Right atrium auricular region (tissue), 2 donors: ENCODE measurements at places on chromosomes 3 and 15. TPM values are rescaled to one million over a fixed set of nuclear protein-coding genes. Genes with fewer than 3 reads are reported as not detected.
A peak's percentile ranks its signal among the peaks of the same experiment; 100 is the strongest.

MRPS25 gene
- total RNA-seq: 29.2 TPM

ASB7 gene
- 6.2 TPM for total RNA-seq

PLOD2 gene
- 18.2 TPM for total RNA-seq

DNA sequence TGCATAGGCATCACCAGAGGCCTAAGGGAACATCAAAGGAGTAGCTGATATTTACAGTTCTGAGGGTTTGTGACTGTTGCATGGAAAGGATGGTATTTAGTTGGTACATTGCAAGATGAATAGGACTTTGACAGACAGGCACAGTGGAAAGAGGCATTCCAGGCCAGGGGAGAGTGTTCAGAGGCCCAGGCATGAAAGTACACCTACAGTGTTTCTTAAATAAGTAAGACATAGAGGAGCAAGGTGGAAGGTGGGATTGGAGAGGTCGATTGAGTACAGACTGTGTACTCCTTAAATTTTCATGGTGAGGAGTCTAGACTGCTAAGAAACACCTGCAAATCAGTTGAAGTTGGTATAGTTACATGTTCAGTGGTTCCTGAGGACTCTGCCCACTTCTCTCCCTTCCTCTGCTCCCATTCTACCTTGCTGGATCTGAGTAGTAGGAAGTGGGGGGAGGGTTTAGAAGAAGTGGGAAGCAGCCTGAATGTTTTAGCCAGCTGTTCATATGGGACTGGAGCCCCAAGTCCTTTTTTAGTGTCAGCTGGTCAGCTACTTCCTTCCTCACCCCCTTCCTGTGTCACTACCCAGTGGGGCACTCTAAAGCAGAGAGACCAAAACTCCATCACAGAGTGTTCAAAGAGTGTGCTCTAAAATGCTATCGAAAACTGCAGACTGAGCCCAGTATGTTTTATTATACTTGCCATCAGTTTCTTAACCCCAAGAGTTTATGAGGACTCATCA, 14.0 kb downstream of the KLHL18 start:
- DNase-seq: no peak

GRCh38 chr3:16102905-16103364, 71.5 kb upstream of the GALNT15 start:
- no peaks in the 10 kb centered on the region for H3K27me3 ChIP-seq
- no peaks in the 10 kb centered on the region for H3K4me1 ChIP-seq
- DNase-seq: no peak
- peak overlapping the region; percentile 63 for H3K27ac ChIP-seq
- H3K36me3 ChIP-seq: no peaks in the 10 kb centered on the region

IMPG2 gene
- 0.15 TPM for total RNA-seq

DNA sequence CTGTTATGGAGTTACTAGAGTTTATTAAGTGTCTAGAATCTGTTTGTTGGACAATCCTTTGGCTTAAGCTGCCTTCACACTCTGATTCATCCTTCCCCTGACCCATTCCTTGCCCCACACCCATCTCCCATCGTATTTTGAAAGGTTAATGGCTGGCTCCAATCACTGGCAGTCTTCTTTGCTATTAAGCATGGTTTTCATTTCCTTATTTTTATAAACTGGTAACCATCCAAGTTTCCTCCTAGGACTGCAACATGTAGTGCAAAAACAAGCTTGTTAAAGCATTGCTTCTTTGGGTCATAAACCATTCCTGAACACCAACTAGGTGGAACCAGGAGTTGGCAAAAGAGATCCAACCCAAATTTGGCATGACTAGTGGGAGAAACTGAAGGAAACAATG, 148.4 kb downstream of the DTWD1 start:
- no peaks in the 10 kb centered on the region for H3K36me3 ChIP-seq
- no peak overlapping the region for H3K4me3 ChIP-seq
- DNase-seq: no peak
- H3K4me1 ChIP-seq: no peaks in the 10 kb centered on the region
- H3K27me3 ChIP-seq: no peaks in the 10 kb centered on the region

- H3K4me3 ChIP-seq: no peak overlapping the region
- H3K27me3 ChIP-seq: no peaks in the 10 kb centered on the region
- no peak overlapping the region for H3K27ac ChIP-seq
- no peaks in the 10 kb centered on the region for H3K4me1 ChIP-seq
- H3K36me3 ChIP-seq: no peaks in the 10 kb centered on the region
These were observed 32.3 kb downstream of the PAQR9 start for GRCh38 chr3:142931222-142931621.

DNA sequence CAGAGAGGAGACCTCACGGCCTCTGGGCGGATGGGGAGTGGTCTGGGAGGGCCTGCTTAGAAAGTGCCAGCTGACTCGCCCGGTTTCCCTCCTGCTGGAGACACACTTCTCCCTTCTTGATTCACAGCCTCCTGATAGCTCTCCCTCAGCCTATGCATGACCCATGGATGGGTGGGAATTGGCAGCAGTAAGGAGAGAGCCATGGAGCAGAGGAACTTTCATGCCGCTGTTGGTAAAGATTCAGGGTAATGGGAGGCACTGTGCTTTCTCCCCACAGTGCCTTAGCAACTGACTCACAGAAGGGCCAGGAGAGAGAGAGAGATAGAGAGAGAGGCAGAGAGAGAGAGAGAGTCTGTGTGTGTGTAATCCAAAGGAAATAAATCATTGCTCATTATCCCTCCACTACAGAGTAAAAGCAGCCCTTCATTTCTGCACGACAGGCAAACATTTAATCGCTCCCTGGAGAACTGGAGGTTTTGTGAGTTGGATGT, 82.8 kb downstream of the SEMA5B start:
- H3K27ac ChIP-seq: no peak overlapping the region
- H3K36me3 ChIP-seq: no peaks in the 10 kb centered on the region
- no peaks in the 10 kb centered on the region for H3K27me3 ChIP-seq
- DNase-seq: no peak

DNA sequence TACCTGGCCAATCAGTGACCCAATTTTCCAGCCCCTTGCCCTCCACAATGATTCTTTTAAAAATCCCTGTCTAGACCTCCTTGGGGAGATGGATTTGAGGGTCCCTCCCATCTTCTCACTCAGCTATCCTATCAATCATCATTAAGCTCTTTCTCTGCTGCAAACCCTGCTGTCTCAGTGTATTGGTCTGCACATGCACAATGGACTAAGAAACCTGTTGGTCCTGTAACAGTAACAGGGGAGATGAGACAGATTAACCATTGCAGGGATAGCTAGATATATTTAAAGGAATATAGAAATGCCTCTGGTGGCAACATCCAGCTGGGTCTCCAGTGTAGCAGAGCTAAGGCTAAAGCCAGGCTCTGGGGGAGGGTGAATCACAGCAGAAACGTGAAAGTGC, 74.6 kb upstream of the CHRNA7 start:
- H3K4me1 ChIP-seq: no peaks in the 10 kb centered on the region
- no peaks in the 10 kb centered on the region for H3K27me3 ChIP-seq
- no peak for DNase-seq
- no peaks in the 10 kb centered on the region for H3K36me3 ChIP-seq

SYNPR gene
- 2.7 TPM for total RNA-seq

ITPKA gene
- total RNA-seq: not detected

DNA sequence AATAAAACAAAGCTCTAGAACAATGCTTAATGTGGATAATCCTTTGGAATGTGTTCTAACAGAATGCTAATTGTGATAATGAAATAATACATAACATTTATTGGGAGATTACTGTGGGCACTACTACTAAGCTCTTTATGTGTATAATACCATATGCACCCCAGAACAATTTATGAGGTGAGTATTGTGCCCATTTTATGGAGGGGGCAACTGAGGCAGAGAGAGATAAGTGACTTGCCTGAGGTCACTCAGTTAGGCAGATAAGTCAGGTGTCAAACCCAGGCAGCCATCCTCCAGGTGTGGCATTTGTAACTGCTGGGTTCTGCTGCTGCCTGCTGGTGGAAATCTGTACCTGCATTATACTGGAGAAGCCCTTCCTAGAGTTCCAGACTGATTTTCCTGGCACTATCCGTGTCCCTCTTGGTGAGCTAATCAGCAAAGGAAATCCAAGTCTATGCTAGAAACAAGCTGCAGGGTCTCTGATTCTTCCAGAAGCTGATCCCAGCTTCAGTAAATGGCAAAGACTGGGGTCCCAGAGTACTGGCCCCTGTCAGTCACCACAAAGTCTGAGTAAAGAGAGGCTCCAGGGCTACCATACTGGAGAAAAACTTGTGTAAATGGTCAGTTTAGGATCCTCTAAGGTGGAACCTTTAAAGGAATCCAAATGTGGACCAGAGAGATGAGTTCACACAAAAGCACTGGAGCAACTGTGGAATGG, 22.6 kb upstream of the RBP1 start:
- no peak overlapping the region for H3K4me3 ChIP-seq
- H3K4me1 ChIP-seq: no peaks in the 10 kb centered on the region
- no peak for DNase-seq
- no peak overlapping the region for H3K27ac ChIP-seq
- no peaks in the 10 kb centered on the region for H3K36me3 ChIP-seq

DNA sequence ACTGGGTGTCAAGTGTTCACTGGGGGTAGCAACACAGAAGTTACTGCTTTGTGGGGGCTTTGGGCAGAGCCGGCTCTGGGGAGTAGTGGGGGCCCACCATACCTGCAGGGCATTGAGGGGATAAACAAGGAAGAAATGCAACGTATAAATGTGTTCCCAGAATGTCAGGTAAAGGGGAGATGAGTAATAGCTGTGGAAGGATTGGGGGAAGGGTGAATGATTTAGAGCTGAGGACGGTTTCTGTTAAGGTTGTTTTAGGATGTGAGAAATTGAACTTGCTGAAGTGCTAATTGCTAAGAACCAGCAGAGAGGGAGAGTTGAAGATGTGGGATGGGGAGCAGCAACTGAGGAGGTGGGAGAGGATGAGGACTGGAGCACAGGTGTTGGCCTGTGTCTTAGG, 10.7 kb downstream of the SCG5 start:
- H3K4me3 ChIP-seq: no peak overlapping the region
- no peaks in the 10 kb centered on the region for H3K4me1 ChIP-seq

DNA sequence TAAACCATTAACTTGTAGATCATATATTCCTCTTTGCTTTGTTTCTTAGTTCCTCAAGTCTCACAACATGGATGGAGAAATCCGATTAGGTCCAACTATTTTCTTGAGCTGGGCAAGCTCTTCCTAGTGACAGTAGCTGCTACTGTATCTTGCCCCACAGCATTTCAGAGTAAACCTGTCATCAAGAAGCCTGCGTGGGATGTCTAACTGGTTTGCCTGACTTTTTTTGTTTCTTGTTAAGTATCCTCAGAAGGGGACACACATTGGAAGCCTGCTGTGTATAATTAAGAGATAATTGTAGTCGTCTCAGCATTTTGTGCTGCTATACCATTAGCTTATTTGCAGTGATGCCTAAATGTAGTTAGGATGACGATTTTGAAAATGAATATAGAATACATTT, 29.3 kb upstream of the STT3B start:
- H3K27ac ChIP-seq: no peak overlapping the region
- no peak overlapping the region for H3K4me3 ChIP-seq
- no peak for DNase-seq
- no peaks in the 10 kb centered on the region for H3K36me3 ChIP-seq
- H3K27me3 ChIP-seq: no peaks in the 10 kb centered on the region
- H3K4me1 ChIP-seq: no peaks in the 10 kb centered on the region

- no peaks in the 10 kb centered on the region for H3K36me3 ChIP-seq
- no peaks in the 10 kb centered on the region for H3K27me3 ChIP-seq
- no peak overlapping the region for H3K27ac ChIP-seq
- no peak for DNase-seq
- H3K4me3 ChIP-seq: no peak overlapping the region
These were observed 167.1 kb downstream of the NFKBIZ start for GRCh38 chr3:102016417-102016816.

GRCh38 chr3:31531452-31531991, 1.2 kb upstream of the STT3B start:
- H3K4me3 ChIP-seq: peak overlapping the region; percentile 72
- DNase-seq: no peak
- peak overlapping the region; percentile 98 for H3K27ac ChIP-seq
- H3K4me1 ChIP-seq: no peaks in the 10 kb centered on the region
- H3K27me3 ChIP-seq: no peaks in the 10 kb centered on the region

DNA sequence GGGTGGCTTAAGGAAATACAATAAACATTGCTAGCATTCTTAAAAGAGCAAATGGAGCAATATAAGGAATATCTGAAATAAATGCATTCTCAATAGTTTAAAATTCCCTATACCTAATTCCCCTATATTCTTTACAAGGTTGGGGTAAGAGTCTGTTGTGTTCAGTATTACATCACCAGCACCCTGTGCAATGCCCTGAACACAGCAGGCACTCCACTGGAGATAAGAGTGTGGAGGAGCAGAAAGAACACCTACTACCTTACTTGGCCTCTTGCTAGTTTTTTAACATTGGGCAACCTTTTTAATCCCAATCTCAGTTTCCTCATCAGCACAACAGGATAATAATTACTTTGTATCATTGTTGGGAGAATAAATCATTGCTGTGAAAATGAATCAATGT, 140.2 kb upstream of the PLXND1 start:
- DNase-seq: no peak
- H3K36me3 ChIP-seq: no peaks in the 10 kb centered on the region
- H3K27me3 ChIP-seq: no peaks in the 10 kb centered on the region

- H3K27me3 ChIP-seq: no peaks in the 10 kb centered on the region
- no peaks in the 10 kb centered on the region for H3K36me3 ChIP-seq
- H3K4me1 ChIP-seq: no peaks in the 10 kb centered on the region
- DNase-seq: no peak
- H3K27ac ChIP-seq: no peak overlapping the region
- no peak overlapping the region for H3K4me3 ChIP-seq
These were observed 52.9 kb downstream of the EIF4E3 start for GRCh38 chr3:71672340-71672739.

DNA sequence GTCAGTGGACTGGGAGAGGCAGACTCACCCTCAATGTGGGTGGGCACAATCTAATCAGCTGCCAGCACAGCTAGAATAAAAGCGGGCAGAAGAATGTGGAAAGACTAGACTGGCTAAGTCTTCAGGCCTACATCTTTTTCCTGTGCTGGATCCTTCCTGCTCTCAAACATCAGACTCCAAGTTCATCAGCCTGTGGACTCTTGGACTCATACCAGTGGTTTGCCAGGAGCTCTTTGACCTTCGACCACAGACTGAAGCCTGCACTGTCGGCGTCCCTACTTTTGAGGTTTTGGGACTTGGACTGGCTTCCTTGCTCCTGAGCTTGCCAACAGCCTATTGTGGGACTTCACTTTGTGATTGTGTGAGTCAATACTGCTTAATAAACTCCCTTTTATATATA, 68.0 kb downstream of the CNTN3 start:
- DNase-seq: no peak
- H3K4me1 ChIP-seq: no peaks in the 10 kb centered on the region
- H3K36me3 ChIP-seq: no peaks in the 10 kb centered on the region
- H3K27me3 ChIP-seq: no peaks in the 10 kb centered on the region

DNA sequence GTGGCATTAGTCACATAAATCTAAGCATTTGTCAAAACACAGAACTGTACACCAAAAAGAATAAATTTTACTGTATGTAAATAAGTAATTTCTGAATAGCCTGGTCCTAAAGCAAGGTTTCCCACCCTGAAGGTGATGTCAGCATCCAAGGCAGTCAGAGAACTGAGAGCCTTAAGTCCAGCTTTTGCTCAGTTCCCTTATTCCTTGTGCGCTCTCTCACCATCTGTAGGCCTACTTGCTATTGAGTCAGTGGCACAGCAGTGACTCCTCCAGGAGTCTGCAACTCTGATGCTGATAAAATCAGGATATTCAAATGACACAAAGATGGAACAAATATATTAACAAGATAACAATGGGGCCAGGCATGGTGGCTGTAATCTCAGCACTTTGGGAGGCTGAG, 22.3 kb downstream of the VPS39 start:
- H3K36me3 ChIP-seq: peaks cover 85% of the 10 kb centered on the region
- H3K27ac ChIP-seq: no peak overlapping the region
- H3K4me1 ChIP-seq: no peaks in the 10 kb centered on the region
- DNase-seq: no peak

- H3K27ac ChIP-seq: no peak overlapping the region
- H3K27me3 ChIP-seq: peaks cover 4% of the 10 kb centered on the region
- no peaks in the 10 kb centered on the region for H3K36me3 ChIP-seq
These were observed 18.2 kb upstream of the ADPGK start for GRCh38 chr15:72801590-72802325.
